ENCODE measurements at places on chromosomes 3 and 15. TPM values are rescaled to one million over a fixed set of nuclear protein-coding genes. Genes with fewer than 3 reads are reported as not detected.

DNA sequence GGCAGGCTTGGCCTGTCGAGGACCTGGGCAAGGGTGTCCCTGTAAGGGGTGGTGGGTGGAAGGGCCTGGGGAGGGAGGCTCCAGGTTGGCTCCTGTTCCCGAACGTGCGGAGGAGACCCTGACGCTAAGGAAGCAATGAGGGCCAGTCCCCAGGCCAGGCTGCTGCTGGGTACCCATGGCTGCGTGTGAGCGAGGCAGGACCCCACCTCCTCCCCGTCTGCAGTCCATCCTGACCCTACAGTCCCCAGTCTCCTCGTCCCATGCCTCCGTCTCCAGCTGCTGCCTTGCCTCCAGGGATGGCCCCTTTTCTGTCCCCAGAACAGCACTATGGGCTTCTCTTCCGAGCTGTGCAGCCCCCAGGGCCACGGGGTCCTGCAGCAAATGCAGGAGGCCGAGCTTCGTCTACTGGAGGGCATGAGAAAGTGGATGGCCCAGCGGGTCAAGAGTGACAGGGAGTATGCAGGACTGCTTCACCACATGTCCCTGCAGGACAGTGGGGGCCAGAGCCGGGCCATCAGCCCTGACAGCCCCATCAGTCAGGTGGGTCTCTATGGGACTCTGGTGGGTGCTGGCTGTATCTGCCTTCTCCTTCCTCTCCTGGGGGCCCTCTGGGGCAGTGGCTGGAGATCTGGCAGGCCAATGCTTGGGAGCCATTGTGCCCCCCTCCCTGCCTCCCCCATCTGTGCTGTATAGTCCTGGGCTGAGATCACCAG is 571 bp downstream of the FES start:
- DNase-seq, result no peak

VEPH1 gene
- total RNA-seq, result 0.78 TPM

CATSPER2 gene
- 3.0 TPM for total RNA-seq

GRCh38 chr3:181974198-181974597 is 262.5 kb downstream of the SOX2 start:
- no peak for DNase-seq

DNA sequence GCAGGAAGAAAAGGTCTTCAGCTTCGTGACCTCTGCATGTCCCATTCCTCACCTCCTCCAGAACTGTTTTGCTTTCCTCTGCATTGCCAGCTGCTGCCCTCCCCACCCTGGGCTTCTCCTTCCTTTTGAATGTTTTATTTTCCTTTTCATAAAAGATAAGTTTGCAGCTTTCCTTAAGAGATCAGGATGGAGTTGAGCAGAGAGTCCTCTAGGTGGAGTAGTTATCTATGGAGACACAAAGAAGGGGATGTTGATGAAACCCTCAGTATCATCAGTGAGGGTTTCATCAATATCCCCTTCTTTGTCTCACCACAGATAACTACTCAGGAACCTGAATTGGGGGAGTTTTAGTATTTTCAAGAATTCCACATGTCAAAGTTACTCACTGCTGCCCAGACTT is 19.0 kb upstream of the SLC25A36 start:
- DNase-seq, result no peak

BNC1 gene
- total RNA-seq, result 0.11 TPM

MOBP gene
- total RNA-seq, result 0.08 TPM

EXD1 gene
- total RNA-seq, result not detected

ACP3 gene
- 0.78 TPM for total RNA-seq

DNA sequence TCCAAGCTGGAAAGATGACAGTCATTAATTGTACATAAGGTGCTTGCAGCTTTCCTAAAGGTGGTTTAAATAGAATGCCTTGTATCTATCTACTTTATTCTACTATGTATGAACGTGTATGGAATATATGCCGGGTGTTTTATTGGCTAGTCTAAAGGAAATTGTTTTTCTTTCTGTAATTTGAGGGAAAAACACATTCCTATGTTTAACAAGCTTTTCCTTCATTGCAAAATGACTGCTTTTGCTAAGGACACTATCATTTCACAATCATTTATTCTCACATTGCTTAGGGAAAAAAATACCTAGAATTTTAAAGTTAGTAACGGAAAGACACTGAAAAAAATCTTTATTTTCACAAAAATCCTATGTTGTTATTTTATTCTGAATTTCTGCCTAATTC is 141.7 kb downstream of the WDR76 start:
- no peak for DNase-seq

- no peak for DNase-seq
These were observed 273.6 kb downstream of the SHOX2 start for GRCh38 chr3:157832588-157832987.

CAMKV gene
- total RNA-seq, result not detected

DNA sequence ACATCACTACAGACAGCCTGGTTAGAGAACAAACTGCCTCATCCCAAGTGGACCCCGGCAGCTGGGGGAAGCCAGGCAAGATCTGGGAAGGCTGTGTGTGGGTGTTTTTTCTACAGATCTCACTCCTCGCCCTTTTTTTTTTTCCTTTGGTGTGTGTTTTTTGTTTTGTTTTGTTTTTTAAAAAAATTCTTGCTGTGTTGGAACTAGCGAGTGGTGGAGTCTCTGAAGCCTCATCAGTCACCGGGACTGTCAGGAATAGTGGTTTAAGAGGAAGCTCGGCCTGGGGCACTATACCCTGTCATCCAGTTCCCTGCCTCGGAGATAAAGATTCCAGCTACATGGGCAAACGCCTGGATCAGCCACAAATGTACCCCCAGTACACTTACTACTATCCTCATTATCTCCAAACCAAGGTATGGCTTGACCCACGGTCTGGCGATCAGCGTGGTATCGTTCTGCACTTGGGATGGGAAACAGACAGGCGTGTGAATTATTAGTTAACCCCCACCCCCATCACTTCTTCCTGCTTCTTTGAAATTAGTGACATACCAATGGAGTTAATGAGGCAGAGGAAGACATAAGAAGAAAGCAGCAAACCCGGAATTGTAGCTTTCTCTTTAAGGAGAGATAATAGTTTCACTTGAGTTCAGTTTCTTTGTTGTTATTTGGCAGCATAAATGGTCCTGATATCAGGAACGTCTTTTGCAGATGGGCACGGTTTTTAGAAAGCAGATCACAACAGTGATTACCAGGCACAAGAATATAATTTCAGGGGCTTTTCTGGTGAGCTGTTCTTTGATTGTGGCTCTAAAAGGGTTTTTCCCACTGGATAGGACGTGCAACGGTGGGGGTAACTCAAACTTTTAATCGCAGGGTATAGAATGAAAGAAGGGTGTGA is 722 bp downstream of the RBMS3 start:
- DNase-seq, result no peak

Data from cardiac septum (tissue), 1 donor.